GM12892 (cell line): ENCODE measurements at places on chromosomes 3 and 15.

- no peak for DNase-seq
Observed at GRCh38 chr3:177484206-177484605, 286.9 kb upstream of the TBL1XR1 start.

DNA sequence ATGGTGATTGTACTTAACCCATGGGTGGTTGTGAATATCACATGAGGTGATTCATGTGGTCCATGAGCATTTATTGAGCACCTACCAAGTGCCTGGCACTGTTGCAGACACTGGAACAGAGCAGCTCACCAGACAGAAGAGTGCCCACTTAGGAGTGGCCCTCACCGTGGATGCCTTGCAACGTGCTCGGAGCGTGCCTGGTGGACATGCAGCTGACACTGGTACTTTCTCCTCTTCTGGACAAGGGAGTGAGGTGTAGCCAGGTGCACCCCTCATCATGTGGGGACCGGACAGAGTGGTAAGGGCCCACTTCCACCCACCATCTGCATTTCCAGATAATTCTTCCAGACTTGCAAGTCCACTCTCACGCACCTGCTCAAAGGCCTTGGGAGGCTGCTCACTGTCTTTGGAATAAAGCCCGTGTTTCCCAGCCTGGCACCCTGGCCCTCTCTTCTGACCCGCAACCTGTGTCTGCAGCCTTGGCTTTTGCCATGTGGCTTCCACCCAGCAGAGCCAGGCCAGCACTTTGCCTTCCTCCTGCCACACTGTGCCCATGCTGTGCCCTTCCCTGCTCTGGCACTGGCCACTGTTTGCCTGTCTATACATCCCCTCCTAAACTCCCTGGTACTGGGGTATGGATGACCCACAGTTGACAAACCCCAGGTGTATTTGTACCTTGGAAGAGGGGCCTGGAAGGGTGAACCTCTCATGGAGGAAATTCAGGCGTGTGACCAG is 90.9 kb upstream of the SEC13 start:
- DNase-seq: no peak

DNA sequence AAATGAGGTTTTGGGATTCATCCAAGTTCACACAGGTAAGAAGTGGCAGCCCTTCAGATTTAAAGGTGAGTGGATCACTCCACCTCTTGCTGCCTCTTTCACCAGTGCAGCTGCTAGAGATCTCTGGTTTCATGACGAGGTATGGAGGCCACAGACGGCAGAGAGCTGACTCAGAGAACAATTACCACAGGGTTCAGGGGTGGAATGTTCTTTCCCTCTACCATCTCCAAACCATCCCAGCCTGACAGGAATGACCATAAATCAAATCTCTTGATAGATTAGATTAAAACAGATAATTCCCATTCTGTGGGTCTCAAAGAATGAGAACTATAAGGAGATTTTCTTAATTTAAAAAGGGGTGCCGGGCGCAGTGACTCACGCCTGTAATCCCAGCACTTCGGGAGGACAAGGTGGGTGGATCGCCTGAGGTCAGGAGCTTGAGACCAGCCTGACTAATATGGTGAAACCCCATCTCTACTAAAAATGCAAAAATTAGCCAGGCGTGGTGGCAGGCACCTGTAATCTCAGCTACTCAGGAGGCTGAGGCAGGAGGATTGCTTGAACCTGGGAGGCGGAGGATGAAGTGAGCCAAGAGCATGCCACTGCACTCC is 174.2 kb upstream of the ATP11B start:
- no peak for DNase-seq

GRCh38 chr3:188088948-188089685 is 64.8 kb upstream of the LPP start:
- no peak for DNase-seq

DNA sequence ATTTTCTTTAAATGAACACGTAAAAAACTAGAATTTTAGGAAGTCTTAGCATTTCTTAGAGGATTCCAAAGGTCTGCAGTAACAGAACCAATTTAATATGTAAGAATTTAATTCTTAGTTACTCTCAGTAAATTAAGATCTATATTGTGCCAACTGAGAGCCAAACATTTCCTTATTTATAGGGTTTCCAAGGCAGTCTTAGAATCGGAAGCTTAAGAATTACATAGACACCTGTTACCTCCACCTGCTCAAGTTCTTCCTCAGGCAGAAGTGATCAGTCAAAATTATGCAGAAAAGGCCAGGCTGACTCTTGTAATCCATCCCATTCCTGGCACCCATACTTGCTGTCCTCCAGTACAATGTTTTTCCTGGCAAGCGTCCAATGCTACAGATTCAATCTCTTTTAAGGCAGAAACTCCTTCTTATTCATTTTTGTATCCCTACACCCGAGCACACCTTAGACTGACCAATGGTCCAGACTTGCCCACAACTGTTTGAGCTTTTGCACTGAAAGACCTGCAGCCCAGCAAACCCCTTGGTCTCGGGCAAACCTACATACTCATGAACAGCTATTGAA is 64.3 kb downstream of the NCEH1 start:
- no peak for DNase-seq

DNA sequence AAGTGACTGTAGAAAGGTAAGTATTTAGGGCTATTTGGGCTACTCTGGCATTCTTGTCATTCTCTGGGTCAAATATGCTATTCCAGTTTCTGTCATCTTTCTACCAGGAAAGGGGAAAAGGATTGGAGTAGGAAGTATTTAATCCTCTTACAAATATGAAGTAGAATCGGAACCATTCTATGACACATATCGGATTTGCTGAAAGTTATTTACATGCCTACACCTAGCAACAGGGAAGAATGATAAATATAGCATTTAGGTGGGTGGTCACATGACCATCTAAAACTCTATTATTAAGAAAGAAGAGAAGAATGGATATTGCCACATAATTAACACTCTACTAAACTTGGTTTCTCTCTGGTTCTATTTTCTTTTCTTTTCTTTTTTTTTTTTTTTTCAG is 1353.1 kb downstream of the ZPLD1 start:
- no peak for DNase-seq

DNA sequence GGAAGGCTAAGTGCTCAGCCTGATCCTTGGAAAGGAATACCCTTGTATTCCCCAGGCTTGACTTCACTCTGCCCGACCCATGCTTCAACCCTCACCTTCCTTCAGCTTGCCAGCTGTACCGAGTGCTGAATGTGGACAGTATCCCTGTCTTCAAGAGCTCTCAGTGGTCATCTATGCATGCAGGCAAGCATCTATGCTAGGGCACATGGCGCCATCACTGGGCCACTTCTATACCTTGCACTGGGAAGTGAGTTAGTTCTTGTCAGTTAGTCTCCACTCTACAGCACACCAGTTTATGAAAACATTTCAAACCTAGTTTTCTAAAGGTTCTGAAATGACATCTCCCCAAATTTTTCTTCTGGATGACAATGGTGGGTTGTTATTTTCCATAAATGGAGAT is 82.0 kb upstream of the MYRIP start:
- DNase-seq: no peak

DNA sequence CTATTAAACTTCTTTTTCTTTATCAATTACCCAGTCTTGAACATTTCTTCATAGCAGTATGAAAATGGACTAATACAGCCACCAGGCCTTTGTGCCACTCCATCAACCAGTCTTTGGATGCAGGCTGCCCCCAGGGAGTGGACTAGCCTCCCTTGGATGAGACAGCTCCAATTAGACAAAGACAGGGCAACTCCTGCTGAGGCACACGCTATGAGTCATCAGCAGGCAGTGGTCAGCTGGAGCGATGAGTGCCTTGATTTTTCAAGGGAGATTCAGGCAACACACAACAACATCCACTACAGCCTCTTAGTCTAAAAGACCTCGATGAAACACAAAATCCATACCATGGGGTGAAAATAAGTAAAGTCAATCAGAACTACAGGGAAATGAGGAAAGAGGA is 160.1 kb downstream of the ARRDC4 start:
- no peak for DNase-seq

DNA sequence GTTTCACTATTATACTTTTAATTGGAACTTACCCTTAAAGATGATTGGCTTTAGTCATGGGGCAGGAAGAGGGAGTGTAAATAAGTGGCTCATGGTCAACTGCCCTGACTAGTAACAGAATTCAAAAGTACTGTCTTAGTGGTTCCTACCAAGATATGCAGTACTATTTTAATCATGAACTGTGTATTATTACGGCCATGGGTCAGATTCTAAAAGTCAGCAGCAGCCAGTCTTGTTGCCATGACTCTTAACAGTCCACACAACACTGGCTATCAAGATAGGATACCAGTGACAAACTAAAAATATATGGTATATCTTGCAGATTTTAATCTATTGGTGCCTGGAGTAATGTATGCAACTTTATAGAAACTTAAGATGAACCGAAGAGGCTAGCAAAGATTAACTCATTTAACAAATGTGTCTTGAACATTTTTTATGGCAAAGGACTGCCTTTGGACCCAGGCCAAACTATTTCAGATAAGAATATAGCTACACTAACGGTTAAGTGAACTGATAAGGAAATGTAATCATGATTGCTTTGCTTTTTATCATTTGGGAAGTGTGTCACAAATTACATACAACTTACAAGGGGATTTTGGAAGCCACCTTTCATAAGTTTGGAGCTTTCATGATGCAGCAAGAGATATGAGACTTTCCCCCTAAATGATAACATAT is 163.7 kb downstream of the TCF12 start:
- no peak for DNase-seq

DNA sequence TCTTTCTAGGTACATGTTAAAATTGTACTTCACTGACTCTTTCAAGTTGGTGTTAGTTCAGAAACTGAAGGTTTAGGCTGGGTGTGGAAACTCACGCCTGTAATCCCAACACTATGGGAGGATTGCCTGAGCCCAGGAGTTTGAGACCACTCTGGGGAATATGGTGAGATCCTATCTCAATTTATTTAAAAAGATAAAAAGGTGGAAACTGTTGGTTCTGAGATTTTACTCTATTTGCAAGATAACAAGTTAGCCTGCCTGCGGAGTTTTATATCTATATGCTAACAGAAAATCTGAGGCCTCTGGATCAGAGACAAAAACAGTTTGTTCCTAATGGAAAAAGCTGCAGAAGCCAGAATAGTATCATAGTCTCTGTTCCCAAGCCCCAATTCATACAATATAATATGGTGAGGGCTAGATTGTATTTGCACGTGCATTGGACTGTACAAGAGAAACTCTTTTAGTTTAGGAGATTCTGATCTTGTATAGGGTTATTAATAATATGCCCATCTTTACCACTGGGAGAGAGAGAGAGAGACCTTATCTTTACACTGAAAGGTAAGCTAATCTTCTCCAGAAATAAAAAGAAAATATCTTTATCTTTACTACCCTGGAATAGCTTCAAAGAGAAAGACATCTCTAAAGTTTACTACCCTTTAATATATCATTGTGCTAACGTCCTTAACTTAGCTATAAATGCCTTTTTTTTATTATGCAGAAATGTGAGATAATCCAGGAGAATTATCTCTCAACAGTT is 1267.6 kb downstream of the OTOL1 start:
- no peak for DNase-seq

GRCh38 chr3:4782095-4782494 is 197.1 kb upstream of the BHLHE40 start:
- no peak for DNase-seq

DNA sequence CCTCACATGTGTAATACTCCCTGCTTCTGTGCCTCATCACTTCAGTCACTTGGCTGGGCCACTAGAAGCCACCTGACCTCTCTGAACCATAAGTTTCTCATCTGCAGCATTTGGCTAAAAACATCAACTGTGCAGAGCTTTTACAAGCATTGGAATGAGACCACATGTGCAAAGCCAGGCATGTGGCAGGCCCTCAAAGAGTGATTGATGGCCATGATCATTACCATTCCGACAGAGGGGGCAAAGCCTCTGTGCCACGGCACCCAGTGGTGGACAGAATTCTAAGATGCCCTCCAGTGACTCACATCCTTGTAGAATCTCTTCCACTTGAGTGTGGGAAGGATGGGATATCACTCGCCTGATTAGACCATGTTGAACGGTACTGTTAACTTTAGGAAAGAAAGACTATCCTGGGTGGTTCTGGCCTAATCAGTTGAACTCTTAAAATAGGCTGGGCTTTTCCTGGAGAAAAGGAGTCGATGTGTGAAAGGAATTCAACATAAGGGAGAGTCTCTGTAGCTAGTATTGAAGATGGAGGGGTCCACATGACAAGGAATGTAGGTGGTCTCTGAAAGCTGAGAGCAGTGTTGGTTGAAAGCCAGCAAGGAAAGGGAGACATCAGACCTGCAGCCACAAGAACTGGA is 13.5 kb downstream of the CDCP1 start:
- DNase-seq: no peak

DNA sequence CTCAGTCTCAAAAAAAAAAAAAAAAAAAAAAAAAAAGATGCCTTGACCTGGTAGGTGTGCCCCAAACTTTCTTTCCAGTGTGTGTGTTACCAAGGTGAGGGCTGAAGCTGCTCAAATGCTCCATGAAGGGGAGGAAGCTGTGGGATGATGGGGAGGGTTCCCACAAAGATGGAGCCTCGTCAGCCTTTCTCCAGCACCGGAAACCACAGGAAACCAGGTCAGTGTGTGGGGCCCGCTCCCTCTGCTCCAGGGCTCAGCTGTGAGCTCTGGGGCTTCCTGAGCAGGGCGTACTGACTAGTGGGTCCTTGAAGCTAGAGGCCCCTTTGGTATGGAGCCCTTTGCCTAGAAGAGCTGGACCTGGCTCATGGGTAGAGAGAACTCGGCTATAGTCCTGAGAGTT is 681 bp upstream of the IL17RE start:
- DNase-seq: no peak

GRCh38 chr3:126151562-126152302 is 28.7 kb downstream of the ALDH1L1 start:
- DNase-seq: no peak

DNA sequence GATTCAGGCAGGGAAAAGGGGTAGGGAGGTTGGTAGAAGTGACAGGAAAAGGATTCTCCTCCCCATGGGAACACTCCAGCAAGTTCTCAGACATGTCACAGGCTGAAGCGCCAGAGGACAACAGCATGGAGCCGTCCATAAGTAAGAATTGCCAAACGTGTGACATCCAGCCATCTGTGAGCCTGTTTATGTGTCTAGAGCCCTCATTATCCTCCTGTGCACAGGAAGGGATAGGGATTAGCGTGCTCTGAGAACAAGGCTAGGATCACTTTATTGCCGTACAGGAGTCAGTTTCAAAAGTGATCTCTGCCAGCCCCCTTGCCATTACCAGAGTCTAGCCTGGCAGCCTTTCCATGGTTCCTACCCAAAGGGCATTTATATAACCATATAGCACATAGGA is 549.5 kb downstream of the NTRK3 start:
- DNase-seq: no peak

DNA sequence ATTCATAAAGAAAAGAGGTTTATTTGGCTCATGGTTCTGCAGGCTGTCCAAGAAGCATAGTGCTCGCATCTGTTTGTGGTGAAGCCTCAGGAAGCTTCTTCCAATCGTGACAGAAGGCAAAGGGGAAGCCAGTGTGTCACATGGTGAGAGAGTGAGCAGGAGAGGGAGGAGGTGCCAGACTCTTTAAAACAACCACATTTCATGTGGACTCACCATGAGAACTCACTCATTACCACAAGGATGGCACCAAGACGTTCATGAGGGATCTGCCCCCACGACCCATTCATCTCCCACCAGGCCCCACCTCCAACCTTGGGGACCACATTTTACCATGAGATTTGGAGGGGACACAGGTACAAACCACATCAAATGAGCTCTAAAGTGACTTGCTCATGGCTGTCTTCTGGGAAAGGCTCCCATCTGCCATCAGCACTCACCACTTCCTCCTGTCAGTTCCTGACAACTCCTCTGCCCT is 327.3 kb upstream of the TLE3 start:
- DNase-seq: no peak

GRCh38 chr3:50658831-50659230 is 15.9 kb upstream of the DOCK3 start:
- DNase-seq: no peak

- DNase-seq: no peak
Observed at GRCh38 chr3:51637144-51637940, 33.7 kb upstream of the TEX264 start.

- no peak for DNase-seq
Observed at GRCh38 chr3:73719861-73720260, 95.1 kb upstream of the PDZRN3 start.
